ENCODE measurements at places on chromosomes 5 and 9.

DNA sequence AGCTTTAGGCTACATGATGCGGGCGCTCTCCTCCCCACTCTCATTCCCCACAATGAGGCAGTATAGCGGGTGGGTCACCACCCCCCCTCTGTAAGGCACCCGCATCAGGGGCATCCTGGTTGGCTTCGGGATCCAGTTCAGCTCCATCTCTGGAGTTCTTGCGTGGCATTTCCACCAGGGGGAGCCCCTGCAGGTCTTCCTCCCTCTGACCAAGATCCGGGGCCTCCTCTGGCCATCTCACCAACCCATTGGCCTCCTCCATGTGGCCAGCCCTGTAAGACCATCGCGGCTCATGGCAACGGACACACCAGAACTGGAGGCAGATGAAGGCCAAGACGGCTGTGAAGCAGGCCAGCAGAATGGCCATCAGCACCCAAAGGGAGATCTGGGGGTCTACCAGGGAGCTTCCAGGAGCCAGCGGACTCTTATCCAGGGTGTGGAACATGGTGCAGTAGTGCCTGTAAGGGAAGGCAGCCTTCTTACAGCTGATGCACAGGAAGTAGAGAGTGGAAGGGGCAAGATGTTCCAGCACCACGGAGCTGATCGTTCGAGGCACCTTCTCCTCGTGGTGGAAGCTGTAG is 77.0 kb downstream of the CYFIP2 start:
- ATAC-seq: no peak

DNA sequence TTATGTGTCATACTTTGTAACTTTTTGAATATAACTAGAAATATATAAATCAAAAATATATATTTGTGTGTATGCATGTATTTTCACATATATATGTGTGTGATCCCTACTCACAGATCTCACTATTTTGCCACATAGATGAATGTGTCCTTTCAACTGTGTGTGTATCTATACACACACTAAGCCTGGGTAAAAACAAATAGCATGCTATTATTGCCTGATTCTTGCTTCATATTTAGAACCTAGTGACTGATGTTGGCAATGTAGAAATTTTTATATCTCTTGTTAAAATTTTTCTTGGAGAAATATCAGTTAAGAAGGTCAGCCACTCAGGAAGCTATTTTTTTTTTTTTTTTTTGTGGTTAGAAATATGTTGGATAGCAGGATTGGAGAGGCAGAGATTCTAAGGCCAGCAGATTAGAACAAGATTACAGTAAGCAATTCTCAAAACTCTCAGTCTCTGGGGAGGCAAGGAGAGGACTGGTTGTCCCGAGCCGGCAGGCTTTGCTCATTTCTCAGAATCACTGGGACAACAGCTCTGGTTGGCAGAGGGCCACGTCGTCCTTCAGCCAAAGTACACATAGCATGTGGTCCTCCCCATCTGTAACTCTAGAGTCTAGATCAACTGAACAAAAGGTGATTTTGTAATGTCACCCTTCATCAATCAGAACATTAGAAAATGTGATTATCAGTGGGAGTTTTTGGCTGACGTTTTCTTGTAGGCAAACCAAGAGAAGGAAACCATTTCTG is 19.7 kb downstream of the C6 start:
- no peak for ATAC-seq

DNA sequence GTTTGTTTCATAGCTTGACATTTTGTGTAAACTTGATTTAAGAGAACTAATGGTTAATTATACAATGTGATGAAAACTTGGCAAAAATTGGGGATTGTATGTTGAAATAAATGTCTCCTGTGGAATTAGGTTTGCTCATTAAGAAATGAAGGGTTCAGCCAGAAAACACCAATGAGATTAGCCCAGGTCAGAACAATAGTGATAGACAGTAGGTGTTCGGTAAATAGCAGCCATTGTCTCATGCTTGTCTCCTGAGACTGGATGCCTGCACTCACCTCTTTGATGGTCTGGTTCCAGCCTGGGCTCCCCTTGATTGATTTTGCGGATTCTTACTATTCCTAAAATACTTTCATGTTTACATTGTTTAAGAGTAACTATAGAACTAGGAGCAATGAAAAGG is 135.5 kb downstream of the FBN2 start:
- ATAC-seq: no peak

DNA sequence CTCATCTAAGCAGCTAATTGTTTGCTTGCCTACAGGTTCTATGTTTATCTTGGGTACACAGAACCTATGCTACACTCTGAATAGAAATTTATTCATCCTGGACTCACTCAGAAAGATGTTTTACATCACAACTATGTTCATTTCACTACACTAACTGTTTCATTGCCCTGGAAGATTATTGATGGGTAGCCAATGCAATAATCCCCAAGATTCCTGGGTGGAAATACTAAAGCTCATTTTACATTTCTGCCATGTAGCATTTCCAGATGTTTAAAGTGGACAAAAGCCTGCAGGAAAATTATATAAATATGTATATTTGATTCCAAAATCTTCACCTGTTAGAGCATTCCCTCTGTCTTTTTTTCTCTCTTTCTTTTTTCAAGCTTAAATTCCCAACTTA is 51.9 kb upstream of the IL7R start:
- no peak for ATAC-seq

DNA sequence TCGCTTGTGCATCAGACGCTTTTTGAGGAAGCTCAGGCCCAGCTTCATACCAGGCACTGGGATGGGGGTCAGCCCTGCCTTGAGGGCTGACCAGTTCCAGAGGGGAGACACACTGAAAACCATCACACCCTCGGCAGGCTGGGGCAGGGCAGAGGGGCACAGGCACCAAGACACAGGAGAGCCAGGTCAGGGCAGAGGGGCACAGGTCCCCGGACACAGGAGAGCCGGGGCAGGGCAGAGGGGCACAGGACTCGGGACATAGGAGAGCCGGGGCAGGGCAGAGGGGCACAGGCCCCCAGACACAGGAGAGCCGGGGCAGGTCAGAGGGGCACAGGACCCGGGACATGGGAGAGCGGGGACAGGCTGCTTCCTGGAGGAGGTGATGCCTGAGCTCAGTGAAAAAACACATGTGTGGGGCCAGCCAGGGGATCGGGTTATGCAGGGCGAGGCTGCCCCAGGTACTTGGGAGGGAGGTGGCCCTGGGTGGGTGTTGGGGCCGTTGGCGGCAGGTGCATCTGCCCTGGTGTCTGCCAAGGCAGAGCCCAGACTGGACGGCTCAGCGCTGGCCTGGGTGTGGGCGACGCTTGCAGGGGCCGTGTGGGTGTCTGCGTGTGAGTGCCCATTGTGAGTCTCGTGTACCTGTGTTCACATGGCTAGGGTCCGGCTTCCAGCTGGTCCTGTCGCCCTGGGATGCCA is 15.1 kb upstream of the SLC2A6 start:
- ATAC-seq: no peak

DNA sequence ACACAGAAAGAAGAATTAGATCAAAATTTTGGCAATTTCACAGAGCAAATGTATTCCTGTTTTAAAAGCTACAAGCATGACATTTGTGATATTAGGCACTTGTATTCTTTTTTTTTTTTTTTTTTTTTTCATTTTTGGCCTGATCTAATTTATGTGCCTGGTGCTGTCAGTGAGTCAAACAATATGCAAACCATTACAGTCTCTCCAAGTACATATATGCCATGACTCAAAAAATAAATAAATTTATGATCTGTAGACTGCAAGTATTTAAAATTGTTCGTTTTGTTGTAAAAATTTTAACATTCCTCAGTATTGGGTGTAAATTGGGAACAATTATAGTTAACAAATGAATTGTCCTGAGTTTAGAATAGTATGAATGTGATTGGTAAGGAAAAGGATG is 51.4 kb downstream of the CDH9 start:
- no peak for ATAC-seq

DNA sequence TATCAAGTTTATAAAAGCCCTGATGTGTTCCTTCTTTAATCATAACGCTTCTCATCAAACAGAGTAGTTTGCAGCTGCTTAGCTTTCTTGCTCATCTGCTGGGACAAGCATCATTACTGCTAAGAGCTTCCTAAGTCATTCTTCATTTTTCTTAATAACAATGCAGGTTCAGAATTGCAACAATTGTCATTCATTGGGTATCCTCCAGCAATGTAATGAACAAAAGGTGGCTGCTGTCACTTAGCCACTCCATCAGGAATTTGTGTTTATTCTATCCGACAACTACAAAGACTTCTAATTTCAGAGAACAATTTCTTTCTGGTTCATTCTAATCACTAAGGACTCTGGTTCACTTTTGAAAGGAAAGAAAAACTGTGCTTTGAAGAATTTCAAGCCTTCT is 836.7 kb upstream of the CDH10 start:
- no peak for ATAC-seq
